Activated naive CD8-positive, alpha-beta T cell treated with anti-CD3 and anti-CD28 coated beads, Interleukin-2, amount 50 U/mL, for 16 hours (primary cell): ENCODE measurements at places on chromosomes 6 and 20.

DNA sequence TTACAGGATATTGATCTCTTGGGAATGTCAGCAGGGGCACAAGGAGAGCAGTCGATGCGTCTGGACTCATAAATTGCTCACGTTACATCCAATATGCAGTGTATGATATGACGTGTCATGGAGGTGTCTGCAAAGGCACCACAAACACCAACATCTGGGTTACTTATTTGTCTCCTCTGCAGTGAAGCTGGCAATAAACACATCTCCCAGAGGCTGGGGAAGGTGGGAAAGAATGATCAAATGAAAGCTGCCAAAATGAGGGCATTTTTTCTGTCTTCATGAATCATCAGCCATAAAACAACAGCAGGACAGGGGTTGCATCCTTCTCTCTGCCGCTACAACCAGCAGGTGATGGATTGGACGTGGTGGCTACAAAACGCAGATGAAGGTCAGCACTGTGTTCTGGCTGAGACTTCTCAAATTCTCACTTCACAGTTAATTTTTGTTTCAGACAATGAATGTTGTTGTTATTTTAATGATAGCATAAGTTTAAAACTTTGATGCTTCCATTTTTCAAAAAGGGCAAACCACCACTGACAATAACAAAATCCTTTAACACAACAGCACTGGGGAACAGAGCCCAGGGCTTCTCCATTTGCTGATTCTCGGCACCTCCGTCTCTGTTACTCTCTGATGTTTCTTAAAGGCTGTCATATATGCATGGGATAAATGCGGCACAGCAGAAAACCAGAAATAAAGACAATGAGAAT is 47.5 kb downstream of the ERMARD start:
- DNase-seq: no peak

DNA sequence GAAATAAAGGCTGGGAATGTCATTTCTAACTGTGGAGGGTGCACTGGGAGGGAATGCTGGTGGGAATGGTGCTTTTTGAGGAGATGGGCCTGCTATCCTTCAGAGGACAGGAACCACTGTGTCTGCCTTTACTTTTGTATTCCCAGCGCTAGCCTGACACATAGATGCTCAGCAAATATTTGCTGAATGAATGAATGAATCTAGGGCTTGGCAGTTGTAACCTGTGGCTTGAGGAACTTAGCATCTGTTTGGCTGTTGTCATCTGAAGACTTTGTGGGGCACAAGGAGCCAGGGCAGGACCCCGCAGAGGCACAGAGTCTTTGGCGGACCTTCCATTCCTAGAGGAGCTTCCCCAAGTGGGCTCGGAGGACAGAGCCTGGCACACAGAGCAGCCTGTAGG is 6.1 kb downstream of the TOX2 start:
- DNase-seq: no peak

- DNase-seq: no peak
Measured at GRCh38 chr20:11676630-11677287, 240.9 kb upstream of the BTBD3 start.

DNA sequence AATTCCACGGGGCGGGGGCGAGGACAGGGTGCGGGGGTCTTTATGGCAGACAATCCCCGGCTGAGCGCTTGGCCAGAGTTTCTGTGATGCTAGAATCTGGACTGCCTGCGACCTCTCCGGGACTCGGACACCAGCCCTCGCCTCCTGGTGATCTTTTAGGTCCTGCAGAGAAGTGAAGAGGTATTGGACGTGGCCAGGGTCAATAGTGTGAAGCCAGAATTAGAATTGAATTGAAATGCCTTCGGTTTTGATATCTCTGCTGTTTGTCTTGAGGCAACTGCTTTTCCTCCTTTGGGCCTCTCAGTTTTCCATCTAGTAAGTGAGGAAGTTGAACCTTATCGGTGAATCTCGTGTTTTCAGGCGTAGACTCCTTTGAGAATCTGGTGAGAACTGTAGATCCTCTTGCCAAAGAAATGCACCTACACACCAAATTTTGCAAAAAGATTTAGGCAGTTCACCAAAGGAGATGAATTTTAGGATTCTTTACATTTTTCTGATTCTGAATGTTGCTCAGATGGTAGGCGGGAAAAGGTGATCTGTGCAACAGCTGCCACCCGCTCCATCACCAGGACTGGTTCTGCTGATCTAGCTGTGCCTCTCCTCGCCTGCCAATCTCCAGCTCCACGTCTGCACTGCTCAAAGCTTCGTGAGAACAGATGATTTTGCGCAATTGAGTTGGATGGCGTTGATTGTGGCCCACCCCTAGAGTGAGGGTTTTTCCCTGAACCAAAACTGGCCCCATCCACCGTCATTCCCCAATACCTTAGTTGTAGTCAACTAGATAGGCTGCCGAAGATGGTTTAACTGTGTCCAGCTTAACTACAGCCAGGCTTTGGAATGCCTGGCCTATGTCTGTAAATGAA is 837 bp upstream of the OSER1 start:
- DNase-seq: no peak

DNA sequence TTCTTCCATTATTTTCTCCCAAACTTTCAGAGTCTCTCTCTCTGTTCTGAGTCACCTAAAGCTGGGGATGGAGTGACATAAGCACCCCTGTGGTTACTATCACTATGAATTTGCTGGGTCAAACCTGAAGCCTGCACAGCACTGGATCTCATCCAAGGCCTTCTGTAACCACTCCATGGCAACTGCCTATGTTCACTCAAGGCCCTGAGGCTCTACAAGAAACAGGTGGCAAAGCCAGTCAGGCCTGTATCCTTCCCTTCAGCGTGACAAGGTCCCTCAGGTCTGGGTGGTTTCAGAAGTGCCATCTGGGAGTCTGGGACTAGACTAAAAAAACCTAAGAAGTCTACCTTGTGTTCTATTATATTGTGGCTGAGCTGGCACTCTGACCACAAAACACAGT is 1278.8 kb upstream of the EYS start:
- no peak for DNase-seq

DNA sequence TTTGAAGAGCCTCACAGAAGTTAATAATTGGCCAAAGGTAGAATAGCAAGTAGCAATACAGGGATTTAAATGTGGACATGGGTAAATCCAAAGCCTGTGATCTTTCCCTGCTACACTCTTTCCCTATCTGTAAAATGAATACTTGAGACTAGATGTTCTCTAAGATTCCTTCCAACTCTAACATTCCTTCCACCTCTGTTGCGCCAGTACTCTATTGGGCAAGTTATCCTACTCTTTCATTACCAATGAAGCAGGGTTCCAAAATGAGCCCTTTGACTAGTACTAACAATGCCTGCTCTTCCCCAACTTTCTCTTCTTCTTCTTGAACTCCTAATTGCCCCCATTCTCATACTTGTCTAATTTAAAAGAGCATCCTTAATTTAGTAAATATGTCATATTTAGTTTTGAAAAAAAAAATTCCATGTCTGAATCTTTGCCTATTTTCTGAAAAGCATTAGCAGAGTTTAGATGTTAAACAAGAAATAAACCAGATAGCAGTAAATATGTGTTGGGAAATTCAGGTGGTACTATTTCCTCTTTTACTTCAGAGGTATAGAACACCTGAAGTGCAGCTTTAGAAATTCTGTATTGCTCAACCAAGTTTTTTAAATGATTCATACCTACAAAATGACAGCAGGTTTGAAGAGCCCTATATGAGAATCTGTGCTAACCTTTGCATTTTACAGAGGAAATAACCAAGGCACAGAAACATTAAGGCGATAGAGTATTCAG is 35.1 kb upstream of the RSPO3 start:
- DNase-seq: no peak

DNA sequence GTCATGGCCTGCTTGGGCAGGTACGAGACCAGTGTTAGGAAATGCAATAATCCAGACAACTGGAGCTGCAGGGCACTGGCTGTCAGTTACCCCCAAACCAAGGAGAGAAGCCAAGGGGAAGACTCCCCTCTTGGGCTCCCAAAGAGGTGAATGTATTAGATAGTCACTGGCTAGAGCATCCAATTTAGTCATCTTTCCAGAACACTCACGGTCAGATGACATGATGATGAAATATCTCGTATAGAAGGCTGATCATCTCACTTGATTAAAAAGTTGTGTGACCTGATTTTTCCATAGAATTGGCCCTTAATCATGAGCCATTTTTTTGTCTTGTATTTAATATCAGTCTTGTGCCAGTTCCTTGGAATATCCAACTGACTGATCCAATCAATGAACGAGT is 40.7 kb downstream of the SLC22A3 start:
- DNase-seq: no peak

- no peak for DNase-seq
Measured at GRCh38 chr6:19268718-19269117, 568.5 kb upstream of the ID4 start.

DNA sequence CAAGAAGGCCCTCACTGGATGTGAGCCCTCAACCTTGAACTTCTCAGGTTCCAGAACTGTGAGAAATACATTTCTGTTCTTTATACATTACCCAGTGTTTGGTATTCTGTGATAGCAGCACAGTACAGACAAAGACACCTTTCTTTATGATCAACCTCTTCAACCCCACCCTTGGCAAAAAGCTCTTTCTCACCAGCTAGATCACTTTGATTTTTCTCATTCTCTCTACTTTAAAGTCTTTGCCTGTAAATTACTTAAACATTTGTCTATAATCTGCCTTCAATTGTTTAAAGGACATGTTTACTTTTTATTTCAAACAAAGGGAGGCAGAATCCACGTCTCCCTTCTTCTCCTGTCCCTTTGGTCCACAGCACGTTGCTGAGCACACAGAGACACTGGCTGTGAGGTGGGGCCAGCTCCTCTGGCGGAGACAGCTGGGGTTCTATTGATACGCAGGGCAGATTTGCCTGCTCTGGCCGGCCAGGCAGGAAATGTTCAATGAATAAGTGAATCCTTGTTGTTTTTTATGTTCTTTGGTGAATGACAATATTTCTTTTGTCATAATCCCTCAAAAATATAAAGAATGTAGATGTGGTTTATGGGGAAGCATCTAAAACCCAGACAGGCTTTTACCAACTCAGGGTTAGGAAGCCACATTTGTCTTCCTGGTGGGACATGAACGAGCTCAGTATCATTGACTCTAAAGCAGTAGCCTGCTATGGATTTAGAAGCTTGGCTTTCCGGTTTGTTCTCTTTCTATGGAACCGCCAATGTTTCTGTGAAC is 52.9 kb downstream of the NEDD9 start:
- no peak for DNase-seq

GRCh38 chr20:23092861-23093495 is 6.9 kb upstream of the CD93 start:
- DNase-seq: no peak

- no peak for DNase-seq
Measured at GRCh38 chr6:44976677-44977641, 351.2 kb upstream of the RUNX2 start.

GRCh38 chr6:36920546-36920945 is 34.0 kb upstream of the PI16 start:
- DNase-seq: no peak

- DNase-seq: no peak
Measured at GRCh38 chr6:14294270-14294951, 176.8 kb downstream of the CD83 start.

DNA sequence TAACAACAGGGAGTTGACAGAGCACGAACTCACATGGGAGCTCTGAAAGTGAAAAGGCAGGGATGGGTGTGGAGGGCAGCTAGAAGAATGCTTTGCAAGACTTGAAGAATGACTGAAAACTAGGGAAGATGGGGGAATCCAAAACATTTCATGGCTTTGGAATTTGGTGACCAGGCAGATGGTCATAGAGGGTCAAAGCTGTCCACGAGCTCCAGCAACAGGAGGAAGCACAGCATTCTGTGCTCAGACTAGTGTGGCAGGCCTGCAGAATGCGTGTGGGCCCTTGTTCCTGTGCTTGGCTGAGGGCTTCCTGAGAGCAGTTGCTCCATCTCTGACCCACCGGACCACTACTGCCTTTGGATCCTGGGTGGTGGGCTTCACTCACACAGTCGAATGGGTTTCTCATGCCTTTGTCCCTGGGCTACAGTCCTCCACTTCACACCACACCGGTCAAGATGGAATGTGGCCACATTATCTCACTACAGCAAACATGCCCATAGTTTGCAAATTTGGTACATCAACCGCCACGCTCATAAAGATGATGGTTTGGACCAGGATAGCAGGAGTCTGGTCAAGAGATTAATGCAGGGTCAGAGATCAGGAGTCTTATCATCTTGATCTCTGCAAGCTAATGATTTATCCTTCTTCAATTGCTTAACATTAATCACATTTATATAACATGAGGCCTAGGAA is 100.7 kb downstream of the SGK1 start:
- DNase-seq: no peak

DNA sequence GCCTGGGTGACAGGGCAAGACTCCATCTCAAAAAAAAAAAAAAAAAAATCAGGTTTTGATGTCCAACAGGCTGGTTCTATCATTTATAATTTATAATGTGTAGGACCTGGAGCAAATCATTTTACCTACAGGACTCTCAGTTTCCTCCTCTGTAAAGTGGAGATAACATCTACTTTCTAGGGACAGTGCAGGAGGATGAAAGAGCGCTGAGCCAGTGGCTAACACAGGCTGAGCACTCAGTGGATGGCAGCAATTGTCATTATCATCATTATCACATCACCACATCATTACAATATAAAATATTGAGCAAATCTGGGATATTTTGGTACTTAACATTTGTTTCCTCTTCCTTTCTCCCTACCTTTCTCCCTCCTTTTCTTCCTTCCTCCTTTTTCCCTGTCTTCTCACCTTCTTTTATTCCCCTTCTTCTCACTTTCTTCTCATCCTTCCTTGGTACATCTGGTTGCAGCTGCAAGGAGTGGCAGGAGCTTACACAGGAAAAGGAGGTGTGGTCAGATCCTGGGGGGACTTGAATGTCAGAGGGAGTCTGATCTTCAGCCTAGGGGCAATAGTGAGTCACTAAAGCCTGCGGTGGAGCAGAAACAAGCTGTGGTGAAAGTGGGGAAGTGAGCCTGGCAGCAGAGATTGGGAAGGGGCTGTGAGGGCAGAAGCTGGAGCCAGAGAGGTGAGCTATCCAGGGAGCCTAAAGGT is 24.6 kb upstream of the CTNNBL1 start:
- no peak for DNase-seq

DNA sequence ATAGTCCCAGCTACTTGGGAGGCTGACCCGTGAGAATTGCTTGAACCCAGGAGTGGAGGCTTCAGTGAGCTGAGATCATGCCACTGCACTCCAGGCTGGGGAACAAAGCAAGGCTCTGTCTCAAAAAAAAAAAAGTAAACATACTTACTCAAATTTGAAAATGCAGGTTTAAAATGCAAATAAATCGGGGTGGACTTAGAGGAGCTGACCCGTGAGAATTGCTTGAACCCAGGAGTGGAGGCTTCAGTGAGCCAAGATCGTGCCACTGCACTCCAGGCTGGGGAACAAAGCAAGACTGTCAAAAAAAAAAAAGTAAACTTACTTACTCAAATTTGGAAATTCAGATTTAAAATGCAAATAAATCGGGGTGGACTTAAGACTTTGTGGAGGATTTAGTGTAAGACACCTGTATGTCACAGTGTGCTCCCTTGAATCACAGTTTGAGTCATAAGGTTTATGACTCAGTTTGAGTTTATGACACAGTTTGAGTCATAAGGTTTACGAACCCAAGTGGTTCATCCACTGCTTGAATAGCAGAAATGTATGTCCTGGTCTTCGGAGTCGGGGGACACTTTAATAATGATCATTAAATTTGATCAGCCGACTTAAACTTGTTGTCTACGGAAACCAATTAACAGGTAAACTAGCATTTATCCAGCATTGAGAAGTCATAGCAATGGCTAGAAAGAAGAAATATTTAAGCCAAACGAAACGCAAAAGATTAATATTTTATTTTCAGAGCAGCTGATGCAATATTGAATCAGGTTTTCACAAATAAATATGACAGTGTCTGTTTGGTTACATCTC is 6.8 kb upstream of the MRPS10 start:
- DNase-seq: no peak
